ENCODE measurements at places on chromosomes 12 and 14.

DNA sequence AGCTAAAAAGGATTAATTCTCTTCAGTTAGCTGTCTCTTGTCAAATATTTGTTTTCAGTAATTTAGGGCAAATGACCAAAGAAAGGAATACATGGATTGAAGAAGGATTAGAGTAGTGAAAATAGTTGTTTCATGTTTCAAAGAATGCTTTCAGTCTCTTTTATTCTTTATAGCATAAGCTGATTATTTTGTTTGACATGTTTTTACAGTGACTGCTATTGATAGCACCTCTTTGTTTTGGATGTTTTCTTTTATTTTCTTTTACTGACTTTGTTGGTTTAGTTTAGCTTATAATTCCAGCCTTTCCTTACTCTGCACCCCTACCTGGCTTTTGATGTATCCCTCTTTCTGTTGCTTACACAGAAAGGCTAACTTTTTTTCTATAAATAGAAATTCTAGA lies 29.3 kb upstream of the SGPP1 start:
- DNase-seq, result no peak

DNA sequence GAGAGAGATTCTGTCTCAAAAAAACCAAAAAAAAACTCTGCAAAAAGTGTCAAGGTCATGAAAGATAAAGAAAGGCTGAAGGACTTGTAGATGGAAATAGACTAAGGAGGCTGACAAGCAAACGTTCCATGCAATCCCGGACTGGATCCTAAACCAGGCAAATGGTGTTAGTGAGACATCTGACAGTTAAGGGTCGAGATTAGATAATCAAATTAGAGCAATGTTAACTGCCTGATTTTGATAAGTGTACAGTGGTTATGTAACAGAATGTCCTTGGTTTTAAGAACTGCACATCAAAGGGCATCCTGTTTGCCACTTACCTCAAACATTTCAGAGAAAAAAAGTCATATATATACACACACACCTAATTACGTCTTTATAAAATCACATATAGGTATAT lies 3.5 kb upstream of the RAN start:
- DNase-seq, result no peak

DNA sequence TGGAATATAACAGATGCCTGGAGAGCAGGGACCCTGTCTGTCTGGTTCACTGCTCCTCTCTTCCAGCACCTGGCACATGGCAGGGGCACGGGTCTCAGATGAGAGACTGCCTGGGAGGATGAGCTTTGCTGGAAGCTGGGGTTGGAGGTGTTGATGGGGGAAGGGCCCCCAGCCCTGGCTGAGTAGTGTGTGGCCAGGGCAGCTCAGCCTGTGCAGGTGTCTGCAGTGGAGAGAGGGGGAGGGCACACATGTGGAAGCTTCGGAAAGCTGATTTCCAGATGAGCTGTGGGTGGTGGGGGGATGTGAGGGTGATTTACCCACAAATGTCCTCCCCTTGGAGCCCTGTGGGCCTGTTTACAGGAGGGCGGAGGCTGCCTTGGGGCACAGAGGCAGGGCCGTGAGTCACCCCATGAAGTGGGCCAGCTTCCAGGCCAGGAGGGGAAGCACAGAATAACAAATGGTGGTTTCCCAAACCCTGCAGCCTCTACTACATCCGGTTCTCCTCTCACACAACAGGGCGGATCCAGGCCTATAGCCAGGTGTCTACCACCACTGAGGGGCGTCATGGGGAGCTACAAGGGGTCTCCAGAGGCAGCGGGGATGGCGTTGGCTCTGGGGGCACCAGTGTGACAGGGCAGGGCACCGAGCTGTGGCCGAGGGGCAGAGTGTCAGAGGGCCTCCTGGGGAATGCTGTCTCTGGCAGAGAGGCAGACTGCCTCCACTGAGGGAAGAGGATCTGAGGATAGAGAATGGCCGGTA lies 11.0 kb downstream of the KRT7 start:
- DNase-seq, result no peak

DNA sequence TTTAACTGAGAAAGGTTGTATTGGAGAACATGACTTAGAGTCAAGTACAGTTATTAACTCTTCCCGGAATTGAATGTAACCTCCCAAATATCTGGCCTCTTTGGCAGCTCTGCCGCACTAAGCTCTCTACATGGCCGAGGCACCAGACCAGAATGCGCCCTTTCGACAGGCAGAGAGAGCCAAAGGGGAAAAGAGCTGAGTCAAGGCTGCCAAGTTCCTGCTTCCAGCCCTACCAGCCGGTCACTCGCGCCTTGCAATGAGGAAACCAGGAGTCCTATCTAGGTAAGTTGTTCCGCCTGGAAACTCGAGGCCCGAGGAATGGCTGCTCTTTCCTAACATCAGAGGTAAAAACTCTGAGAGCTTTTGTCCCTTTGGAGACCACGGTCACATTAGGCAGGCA lies 172.2 kb downstream of the BRMS1L start:
- no peak for DNase-seq

DNA sequence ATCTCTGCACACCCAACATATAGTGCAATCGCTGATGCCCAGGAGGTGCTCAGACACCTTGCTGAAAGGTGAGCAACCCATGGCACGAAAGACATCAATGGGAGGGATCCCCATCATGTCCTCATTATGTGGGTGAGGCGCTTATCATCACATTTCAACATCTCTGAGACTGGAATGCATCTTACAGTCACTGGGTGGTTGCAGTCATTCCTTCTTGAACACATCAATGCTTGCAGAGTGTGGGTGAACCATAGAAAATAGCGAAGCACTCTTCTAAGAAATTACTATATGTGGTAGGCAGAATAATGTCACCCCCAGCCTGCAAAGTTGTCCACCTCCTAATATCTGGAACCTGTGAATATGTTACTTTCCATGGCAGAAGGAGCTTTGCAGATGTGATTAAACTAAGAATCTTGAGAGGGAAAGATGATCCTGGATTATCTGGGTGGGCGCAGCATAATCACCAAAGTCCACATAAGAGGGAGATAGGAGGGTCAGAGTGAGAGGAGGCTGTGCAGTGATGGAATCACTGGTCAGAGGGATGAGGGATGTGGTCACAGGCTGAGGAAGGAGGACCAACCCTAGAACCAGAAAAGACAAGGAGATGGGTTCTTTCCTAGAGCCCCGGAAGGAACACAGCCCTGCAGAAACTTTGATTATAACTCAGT lies 51.2 kb downstream of the GLRX5 start:
- no peak for DNase-seq

DNA sequence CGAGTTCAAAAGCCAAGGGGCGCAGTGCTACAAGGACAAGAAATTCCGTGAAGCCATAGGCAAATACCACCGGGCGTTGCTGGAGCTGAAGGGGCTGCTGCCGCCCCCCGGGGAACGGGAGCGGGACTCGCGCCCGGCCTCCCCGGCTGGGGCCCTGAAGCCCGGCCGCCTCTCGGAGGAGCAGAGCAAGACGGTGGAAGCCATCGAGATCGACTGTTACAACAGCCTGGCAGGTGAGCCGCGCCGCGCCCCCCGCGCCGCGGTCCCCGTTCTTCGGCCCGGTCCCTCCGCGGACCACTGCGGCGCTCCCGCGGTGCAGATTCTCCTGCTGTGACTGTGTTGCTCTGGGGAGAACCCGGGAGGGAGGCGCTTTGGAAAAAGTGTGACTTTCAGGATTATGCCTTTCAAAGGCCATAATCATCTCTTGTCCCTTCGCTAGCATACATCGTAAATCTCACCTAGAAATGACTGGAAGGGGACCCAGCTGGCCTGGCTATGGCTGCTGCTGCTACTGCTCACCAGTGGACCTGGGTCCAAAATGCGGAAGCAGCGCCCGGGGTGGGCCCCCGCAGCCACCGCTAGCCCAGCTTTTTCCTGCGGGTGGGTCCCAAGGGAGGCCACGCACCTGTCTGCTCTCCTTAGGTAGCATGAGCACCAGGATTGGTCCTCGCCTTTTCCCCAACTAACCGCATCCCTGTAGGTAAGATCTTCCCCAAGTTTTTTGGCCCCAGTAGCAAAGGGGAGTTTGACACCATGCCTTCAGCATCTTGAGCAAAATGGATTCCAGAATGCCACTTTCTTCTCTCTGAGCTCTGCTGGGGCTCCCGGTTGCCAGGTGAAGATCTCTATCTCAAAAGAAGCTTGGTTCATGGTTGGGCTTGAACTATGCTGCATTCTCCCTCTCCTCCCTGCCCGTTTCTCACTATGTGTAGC lies 853 bp downstream of the TTC9 start:
- DNase-seq, result no peak

DNA sequence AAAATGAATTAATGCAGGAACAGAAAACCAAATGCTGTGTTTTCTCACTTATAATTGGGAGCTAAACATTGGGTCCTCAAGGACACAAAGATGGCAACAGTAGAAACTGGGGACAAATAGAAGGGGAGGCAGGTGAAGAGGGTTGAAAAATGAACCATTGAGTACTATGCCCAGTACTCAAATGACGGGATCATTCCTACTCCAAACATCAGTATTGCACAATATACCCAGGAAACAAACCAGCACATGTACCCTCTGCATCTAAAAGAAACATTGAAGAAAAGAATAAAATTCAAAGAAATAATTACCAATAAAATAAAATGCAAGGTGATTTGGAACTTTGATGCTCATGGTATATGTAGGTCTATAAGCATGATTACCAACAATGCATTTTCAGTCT lies 110.8 kb downstream of the LMO3 start:
- no peak for DNase-seq

DNA sequence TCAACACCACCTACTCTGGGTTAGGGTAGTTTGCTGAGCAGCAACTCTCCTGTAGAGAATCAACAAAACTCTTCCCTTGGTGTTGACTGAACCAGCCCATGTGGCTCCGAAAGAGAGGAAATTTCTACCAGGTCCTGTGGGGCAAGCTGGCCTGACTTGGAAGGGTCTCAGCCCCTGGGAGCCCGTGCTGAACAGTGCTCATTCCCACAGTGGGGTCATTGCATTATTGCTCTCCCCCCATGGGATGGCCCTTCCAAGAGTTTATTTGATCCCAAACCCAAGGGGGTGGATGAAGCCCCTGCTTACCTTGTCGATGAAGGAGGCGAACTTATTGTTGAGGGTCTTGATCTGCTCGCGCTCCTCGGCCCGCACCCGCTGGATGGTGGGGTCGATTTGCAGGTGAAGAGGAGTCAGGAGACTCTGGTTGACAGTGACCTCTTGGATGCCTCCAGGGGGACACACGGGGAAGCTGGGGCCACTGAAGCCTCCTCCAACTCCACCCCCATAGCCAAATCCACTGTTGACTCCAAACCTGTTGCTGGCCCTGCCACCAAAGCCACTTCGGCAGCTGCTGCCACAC lies 580 bp downstream of the KRT75 start:
- DNase-seq, result no peak

DNA sequence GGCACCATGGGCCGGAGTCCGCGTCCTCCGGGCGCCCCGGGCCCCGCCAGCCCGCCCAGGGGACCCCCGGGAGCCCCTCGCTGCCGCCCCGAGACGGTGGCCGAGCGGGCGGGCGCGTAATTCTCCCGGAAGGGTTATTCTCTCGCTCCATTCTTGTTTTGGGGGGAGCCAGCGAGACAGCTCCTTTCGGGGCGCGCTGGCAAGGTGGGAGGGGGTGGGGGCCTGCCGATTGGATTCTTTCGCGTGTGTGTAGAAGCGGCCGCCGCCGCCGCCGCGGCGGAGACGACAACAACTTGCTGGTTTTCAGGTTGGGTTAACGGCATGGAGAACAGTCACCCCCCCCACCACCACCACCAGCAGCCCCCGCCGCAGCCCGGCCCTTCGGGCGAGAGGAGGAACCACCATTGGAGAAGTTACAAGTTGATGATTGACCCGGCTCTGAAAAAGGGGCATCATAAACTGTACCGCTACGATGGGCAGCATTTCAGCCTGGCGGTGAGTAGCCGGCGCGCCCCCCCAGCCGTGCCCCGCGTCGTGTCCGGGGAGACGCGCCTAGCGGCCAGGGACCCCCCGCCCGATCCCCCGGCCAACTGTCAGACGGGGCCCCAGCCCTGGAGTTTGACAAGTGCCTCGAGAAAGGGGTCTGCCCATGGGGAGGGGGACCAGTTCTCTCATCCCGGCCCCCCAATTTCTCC lies 755 bp downstream of the SETD1B start:
- peak; percentile 65 for DNase-seq

DNA sequence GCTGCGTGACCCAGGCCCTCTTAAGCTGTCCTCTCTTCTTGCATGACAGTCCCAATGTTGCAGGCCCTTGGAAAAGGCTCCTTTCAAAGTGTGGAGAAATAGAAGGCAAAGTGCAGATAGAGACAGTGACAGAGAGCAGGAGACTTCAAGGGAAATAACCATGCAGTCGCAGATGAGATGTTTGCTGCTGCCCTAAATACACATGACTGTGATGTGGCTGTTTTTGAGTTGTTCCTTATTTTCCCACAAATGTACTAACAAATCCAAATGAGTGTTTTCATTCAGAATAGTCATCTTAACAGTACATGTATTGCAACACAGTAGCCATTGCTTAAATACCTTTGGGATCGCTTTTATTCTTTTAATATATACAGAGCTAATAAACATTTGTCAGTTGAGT lies 101.6 kb downstream of the SLC15A5 start:
- DNase-seq, result no peak

GRCh38 chr12:110940933-110941332 lies 20.6 kb upstream of the MYL2 start:
- no peak for DNase-seq

GRCh38 chr14:101973356-101973755 lies 9.0 kb downstream of the DYNC1H1 start:
- DNase-seq, result no peak

GRCh38 chr14:92248696-92249095 lies 74.3 kb upstream of the SLC24A4 start:
- no peak for DNase-seq

- no peak for DNase-seq
Observed at GRCh38 chr14:89493877-89494634, 77.0 kb upstream of the FOXN3 start.

- DNase-seq, result no peak
Observed at GRCh38 chr12:66624806-66625205, 54.1 kb downstream of the GRIP1 start.

DNA sequence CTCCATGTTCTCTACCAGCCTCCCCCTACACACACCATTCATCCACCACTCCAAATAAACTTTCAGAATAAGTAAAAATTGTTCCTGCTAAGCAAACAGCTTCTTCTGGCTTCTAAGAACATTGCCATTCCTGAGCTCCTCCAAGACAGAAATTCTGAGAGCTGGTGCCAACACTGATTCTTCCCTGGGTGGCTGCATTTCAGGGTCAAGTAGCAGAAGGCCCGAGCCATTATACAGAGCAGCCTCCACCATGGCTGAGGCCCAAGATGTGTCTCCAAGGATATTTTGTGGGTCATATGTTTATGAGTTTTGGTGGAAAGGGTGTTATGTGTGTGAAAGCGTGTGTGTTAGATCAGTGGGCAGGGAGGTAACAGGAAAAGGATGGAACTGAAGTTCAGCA lies 3.5 kb upstream of the RND1 start:
- no peak for DNase-seq

- no peak for DNase-seq
Observed at GRCh38 chr12:71763677-71764379, 9.2 kb downstream of the RAB21 start.

- no peak for DNase-seq
Observed at GRCh38 chr12:60094436-60094835, 498.6 kb downstream of the SLC16A7 start.

All from right forelimb (tissue), 1 donor.